ENCODE measurements at places on chromosomes 16 and 17. TPM values are rescaled to one million over a fixed set of nuclear protein-coding genes. Genes with fewer than 3 reads are reported as not detected.

- no peak for DNase-seq
Observed at GRCh38 chr17:27565874-27566670, 64.9 kb upstream of the LGALS9 start.

DNA sequence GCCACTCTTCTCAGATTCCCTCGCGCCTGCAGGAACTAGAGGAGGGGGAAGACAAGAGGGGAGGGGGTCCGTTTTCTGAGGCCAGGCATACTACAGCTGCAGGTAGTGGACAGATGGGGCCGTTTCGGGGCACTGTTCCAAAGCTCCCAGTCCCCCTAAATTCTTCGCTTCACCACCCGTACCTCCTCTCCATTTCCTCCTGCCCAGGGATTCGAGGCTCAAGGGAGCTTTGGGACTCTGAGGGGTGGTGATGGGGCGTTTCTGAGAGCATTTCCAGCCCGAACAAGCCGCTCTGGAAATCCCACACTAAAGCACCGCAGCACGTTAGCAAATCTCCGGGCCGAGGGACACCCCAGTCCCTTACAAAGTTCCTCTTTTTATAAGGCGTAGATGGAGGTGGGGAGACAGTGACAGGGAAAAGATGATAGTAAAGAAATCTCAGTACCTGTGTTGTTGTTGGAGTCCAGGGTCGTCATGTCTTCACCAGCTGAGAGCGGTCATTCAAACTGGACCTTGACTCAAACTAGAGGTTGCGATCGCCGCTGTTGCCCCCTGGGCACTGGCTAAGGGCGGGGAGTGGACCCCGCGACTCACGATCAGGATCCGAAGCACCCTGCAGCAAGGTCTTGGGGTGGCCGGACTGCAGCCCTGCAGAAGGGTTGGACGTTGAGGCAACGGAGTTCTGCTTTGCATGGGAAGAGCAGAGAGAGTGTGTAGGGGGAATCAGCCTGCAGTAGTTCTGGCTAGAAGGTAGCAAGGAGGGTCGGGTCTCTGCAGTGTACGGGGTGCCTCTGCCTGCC lies 570 bp downstream of the NR1D1 start:
- DNase-seq = no peak

GRCh38 chr17:81843713-81844326 lies 9.0 kb upstream of the PPP1R27 start:
- no peak for DNase-seq

DNA sequence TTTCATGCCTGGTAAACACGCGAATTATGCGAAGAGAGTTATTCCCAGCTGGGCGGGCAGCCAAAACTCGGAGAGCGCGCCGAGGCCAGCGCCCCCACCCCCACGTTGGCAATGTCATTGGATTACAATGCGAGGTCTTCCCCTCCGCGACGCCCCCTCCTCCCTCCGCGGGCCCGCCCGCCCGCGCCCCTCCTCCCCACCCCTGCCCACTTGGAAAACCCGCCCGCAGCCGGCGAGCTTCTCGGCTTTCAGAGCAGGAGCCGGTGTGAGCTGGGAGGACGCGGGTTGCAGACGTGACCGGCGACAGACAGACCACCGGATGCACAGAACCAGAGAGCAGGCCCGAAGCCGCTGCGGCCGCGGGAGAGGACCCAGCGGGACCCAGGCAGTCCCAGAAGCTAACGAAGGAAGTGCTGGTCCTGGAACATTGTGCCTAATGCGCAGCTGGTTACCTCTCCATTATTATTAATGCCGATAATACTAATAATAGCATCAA lies 4.0 kb downstream of the NOG start:
- DNase-seq = no peak

- DNase-seq = no peak
Observed at GRCh38 chr16:52494621-52495020, 52.3 kb downstream of the TOX3 start.

- no peak for DNase-seq
Observed at GRCh38 chr16:85753559-85753958, 2.7 kb upstream of the C16orf74 start.

FBXO39 gene
- polyA plus RNA-seq = 0.21 TPM
